ENCODE measurements at places on chromosomes 13 and 19. TPM values are rescaled to one million over a fixed set of nuclear protein-coding genes. Genes with fewer than 3 reads are reported as not detected.

The TYK2 gene
- 82.8 TPM for total RNA-seq

The GRIN3B gene
- total RNA-seq = not detected

The CCDC8 gene
- total RNA-seq = 6.2 TPM

The RUBCNL gene
- total RNA-seq = not detected

The ZSWIM9 gene
- 3.6 TPM for total RNA-seq

The NRTN gene
- total RNA-seq = not detected

The MISP3 gene
- total RNA-seq = 0.61 TPM

The TMEM221 gene
- total RNA-seq = not detected

The ADGRE2 gene
- total RNA-seq = not detected

The LAIR1 gene
- not detected for total RNA-seq

The GRIK5 gene
- total RNA-seq = 2.3 TPM

The ZNF728 gene
- not detected for total RNA-seq

The FAM216B gene
- not detected for total RNA-seq

The IGSF23 gene
- not detected for total RNA-seq

The YJEFN3 gene
- under 0.01 TPM for total RNA-seq

The PGLYRP1 gene
- total RNA-seq = not detected

The COL4A1 gene
- 1,888 TPM for total RNA-seq

The MEDAG gene
- 90.3 TPM for total RNA-seq

The CRX gene
- total RNA-seq = not detected

The FUT6 gene
- not detected for total RNA-seq

The PIK3R2 gene
- 1.6 TPM for total RNA-seq

The UNC13A gene
- under 0.01 TPM for total RNA-seq
